ENCODE measurements at places on chromosomes 12 and 14.

DNA sequence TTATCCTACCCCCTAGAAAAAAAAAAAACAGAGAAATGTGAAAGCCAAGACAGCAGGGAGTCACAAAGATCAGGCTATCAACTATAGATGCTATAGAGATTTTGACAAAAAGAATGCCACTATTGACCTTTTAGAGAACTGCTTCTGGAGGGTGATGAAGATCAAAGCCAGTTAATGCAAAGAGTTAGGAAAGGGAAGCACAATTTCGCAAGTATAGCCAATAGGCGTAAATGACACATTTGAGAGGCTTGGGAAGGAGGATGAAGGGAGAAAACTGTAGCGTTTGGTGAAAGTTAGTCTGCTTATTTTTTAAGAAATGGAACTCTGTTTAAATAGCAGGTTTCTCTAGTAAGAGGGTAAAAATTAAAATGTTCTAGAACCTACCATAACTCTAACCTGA lies 190.7 kb downstream of the DUSP6 start:
- no peak for DNase-seq

GRCh38 chr14:28757786-28758185 lies 8.8 kb upstream of the FOXG1 start:
- DNase-seq: no peak

DNA sequence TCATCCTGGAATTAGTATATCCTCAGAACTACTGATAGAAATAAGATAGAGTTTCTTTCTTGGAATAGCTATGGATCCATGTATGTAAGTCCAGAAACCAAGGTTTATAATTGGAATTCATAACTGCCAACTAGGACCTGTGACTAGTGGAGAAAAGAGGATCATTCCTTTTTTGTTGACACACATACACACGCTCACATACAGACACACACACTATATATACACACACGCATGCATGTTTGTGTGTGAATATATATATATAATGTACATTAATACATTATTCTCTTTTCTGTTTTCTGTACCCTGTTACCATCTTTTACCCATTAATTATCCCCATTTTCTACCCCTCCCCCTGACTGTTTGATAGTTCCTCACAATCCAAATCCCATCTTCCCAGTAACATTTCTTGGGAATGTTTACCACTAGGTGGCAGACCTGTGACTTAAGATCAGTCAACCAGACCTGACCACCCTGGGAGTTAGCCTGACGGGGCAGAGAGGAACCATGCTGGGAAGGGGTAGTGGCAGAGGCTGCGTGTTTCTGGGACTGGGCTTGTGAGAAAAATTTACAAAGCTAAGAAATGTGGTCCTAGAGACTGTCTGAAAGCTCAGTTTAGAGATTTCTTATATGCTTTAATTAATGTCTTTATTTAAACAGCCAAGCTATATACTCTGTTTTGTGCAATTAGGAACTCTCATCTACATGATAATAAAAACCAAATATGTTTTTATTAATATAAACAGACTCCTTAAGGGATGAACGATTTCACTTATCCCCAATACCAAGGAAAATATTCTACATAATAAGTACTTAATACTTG lies 308.0 kb downstream of the PPFIA2 start:
- DNase-seq: no peak

GRCh38 chr14:20797164-20797563 lies 5.5 kb downstream of the RNASE1 start:
- DNase-seq: no peak

GRCh38 chr14:53520078-53520928 lies 367.2 kb upstream of the DDHD1 start:
- no peak for DNase-seq

DNA sequence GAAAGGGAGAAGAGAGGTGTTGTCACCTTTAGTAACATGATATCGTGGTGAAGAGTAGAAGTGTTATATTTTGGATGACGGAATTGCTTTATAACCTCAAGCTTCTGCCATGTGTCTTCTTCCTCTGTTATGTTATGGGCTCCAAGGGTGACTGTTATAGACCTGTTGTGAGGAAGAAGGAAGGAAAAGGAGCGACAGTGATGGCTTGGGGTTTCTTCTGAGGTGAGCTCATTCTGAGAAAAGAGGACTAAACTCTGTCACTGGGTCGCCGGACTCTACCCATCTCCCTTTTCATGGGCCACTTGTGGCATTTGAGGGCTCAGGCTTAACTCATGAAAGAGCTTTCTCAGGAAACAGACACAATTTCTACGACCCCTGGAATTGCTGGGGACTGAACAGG lies 1.6 kb downstream of the CMA1 start:
- no peak for DNase-seq

- DNase-seq: no peak
Measured at GRCh38 chr14:25836636-25837035, 761.2 kb downstream of the NOVA1 start.

- DNase-seq: no peak
Measured at GRCh38 chr12:110006115-110006514, 6.9 kb downstream of the ANKRD13A start.

- no peak for DNase-seq
Measured at GRCh38 chr14:60235440-60235839, 13.6 kb upstream of the PPM1A start.

GRCh38 chr12:118356809-118357256 lies 15.9 kb downstream of the TAOK3 start:
- no peak for DNase-seq

DNA sequence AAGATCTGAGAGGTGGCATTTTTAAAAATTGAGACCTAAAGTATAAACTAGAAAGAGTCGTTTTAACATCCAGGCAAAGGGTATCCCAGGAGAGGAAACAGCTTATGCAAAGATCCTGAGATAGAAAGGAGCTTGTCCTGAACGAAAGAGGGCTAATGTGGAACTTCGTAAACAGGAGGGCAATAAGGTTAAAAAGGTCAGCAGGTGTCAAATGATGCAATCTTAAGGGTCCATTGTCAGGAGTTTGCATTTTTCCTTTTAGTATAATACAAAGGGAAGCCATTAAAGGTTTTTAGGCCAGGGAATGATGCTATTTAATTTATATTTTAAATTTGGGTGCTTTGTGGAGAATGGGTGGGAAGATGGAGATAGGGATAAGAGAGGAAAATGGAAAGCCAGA lies 14.4 kb downstream of the FMNL3 start:
- DNase-seq: no peak

DNA sequence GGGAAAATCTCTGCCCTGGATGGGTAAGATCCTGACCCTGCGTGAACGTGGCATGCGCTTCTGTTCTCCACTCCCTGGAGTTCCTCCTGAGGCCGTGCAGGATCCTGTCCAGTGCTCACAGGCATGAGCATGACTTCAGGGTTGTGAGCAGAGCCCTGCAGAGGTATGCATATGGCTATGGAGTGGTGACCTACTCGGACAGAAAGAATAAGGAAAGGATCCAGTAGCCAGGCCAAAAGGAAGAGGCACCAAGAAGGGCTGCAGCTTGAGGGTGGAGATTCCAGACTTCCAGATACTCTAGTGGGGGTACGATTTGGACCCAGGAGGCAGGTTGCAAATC lies 20.8 kb upstream of the CD27 start:
- no peak for DNase-seq

All from stimulated activated CD4-positive, alpha-beta T cell treated with anti-CD3 and anti-CD28 coated beads, Interleukin-12 subunit alpha, Interleukin-12 subunit beta, amount 100 ng/mL, for 24 hours (primary cell).